Activated naive CD4-positive, alpha-beta T cell (primary cell): ENCODE measurements at places on chromosomes 11 and 22.

GRCh38 chr11:31445621-31446020 lies 63.8 kb downstream of the IMMP1L start:
- no peak for DNase-seq

- peak; percentile 28 for DNase-seq
These were observed 643 bp downstream of the TIGD3 start for GRCh38 chr11:65355013-65355775.

DNA sequence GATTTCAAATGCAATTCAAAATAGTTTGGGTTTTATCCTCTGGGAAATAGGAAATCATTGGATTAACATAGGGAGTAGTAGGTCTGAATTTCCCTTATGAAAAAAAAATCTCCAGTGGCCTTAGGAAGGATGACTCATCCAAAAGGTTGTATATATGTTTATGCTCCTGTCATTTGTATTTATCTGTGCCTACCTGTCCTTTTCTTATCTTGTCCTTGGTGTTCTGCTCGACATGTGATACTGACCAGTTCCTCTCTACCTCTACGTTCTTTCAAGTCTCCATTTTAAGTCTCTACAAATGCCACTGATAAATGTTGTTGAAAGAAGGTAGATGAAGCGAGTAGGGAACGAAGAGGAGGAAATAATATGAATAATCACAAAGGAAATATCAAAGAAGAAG lies 3.0 kb upstream of the SOX6 start:
- DNase-seq: no peak

GRCh38 chr22:33271390-33272161 lies 213.4 kb upstream of the SYN3 start:
- DNase-seq: no peak

- peak; percentile 64 for DNase-seq
These were observed 429 bp downstream of the VEGFB start for GRCh38 chr11:64234647-64235379.

- no peak for DNase-seq
These were observed 8.0 kb upstream of the AHNAK start for GRCh38 chr11:62554387-62555167.

DNA sequence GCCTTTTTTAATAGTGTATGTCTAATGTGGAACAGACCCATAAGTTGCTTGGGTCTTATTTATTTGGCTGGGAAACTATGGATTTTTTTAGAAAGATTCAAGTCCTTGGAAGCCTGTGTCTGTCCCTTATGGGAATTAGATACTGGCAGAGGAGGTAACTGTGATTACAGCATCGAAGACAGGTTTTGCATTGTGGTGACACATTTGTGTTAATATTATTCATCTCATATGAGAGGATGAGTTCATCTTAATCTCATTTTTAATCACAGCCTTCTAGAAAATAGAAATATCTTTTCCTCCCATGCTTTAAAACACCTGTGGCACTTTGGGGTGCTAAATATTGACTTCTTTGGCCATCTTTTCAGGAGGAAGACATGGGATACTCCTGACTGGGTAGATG lies 9.2 kb downstream of the TAB1 start:
- no peak for DNase-seq

DNA sequence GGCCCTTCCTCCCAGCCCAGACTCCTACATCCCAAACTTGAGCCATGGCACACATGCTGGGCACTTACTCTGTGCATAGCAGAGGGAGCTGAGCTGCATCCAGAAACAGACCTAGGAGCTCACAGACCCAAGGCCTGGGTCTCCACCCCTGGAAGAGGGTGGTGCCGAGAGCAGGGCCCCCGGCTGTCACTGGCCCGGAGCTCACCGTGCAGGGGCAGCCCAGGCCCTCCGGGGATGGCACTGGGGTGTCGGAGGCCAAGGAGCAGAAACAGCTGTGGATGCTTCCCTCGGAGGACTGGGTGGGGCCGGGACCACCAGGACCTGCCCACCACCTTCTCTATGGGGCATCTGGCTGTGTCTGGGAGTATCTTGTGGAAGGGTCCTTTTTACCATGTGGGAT lies 4.3 kb upstream of the APOBEC3A start:
- DNase-seq: no peak

- DNase-seq: no peak
These were observed 2.4 kb upstream of the ZP1 start for GRCh38 chr11:60864856-60865513.

DNA sequence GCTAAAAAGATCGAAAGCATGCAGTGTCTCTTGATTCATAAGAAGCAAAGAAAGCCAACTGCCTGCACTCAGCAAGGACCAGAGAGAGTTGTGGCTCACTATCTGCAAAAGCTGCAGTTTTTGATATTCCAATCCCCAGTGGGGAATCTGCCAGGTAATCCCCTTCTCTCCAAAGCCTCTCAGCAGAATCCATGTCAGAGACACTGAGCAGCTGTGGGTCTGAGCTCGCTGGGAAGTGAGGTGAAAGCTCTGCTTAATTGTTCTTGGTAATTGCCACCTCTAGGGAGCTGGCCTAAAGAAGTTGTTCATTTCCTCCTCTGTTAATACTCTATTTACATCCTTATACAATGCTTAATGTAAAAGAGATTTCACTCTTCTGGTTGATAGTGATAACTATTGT lies 261.3 kb upstream of the LRRC4C start:
- DNase-seq: no peak

- no peak for DNase-seq
These were observed 18.9 kb downstream of the EXPH5 start for GRCh38 chr11:108574675-108575074.

DNA sequence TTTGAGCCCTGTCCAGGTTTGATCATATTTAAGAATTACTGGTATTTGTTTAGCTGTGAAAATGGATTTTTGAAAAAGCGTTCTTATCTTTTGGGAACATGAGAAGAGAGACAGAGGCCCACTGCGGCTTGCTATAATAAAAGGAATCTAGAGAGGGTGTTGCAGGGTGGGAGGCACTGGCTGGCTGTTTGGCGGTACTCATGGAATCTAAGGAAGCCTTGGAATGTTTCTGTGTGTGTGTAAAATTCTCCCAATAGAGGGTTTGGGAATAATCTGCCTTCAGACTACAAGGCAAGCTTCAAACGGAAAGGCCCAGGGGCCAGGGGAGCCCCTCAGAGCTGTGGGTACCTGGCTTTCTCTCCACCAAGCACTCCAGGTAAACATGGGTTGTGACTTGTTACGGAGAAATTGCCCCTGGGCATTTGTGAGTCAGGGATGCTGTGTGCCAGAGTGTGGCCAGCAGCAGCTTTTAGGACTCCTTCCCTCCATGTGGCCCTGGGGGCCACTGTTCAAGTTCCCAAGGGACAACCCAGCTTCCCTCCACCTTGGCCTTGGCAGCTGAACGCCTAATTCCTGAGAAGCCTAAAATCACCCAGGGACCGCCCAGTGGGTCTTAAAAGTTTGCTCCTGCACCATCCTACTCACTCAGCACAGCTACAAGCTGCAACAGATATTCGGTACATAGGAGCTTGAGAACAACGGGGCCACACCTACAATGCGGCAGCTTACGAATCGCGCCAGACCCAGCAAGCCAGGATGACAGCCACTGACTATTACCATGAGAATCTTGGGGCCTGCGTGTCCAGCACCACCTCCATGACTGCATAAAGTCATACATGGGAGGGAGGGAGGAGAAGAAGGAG lies 14.1 kb upstream of the SYT8 start:
- no peak for DNase-seq

DNA sequence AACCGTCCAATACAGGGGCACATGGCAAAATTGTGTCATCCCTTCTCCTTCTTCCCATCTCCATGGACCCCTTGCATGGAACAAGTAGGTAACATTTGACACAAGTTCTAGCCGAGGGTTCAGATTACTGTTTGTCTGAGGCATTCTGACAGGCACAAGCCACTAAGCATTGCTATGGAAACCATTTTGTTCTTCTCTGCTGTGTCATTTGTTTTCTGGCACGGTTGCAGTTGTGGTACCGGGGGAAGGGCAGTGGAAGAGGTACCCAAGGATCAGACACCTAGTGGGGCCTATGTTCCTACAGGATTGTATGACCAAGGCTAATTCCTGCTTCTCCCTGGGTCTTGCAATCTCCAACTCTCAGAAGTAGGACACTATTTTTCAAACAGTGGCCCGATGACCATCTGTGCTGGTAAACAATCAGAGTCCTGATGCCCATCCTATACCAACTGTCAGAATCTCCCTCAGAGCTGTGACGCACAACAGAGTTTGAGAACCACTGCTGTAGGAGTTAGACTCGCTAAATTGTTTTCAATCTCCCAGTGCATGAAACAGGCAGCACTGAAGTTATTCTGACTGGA lies 69.3 kb downstream of the KCNC1 start:
- DNase-seq: no peak

DNA sequence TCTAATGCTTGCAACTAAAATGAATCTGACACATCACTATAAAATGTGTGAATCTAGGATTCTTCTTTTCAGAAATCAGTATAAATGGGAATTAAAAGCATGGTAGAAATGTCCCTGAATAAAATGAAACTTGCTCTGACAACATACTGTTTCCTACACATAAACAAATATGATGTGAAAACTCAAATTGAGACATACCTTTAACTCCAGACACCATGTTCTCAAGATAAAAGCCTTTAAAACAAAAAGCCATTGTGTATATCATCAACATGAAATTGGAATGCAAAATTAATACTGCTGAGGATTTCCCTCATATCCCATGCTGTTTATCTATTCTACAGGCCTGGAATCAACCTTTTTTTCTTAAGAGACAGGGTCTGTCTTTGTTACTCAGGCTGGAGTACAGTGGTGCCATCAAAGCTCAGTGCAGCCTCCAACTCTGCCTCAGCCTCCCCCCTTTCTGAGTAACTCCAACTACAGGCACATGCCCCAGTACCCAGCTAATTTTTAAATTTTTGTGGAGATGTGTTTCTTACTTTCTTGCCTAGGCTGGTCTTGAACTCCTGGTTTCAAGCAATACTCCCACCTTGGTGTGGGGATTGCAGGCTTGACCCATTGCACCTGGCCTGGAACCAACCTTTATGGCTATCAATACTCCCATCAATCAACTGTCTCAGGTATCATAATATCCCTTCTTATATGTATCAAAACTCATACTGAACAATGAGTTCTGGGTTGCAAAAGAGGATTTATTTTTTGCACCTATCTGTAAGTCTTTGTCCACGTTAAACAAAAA lies 6.7 kb downstream of the TAF1D start:
- no peak for DNase-seq

DNA sequence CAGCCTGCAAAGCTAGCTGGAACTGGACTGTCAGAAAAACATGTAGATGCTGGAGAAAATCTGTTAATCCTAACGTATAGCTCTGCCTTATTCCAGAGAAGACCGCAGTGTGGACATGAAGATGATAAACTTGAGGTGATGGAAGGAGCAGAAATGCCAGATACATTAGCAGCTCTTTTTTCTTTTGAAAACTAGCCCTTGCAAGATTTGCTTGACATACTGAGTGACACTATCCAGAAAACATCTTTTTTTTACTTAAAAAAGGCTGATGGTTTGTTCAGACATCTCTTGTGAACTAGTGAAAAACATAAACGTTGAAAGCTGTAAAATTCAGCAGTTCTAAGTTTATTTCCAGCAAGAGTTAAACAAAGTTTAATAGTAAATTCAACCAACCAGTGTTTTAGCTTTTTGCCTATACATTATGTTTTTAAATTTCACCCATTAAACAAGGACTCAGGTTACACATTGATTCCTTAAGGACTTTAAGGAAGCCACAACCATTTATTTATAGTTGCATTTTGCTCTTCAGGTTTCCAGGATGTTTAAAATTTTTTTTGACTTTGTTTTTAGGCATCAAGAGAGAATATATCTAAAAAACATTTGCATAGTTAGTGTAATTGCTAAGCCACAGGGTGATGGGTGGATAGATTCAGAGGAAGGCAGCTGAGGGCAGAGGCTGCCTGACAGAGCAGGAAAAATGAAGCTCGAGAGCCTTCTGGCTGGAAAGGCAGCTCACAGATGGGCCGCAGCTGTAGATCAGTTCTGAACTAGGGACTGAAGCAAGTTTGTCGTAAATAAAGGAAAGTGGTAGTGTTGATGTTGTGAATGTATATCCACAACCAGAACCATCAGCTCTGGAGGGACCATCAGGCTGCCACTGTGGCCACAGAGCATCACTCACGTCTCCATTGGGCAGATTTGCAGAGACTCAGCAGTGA lies 9.5 kb downstream of the SNAP29 start:
- no peak for DNase-seq

DNA sequence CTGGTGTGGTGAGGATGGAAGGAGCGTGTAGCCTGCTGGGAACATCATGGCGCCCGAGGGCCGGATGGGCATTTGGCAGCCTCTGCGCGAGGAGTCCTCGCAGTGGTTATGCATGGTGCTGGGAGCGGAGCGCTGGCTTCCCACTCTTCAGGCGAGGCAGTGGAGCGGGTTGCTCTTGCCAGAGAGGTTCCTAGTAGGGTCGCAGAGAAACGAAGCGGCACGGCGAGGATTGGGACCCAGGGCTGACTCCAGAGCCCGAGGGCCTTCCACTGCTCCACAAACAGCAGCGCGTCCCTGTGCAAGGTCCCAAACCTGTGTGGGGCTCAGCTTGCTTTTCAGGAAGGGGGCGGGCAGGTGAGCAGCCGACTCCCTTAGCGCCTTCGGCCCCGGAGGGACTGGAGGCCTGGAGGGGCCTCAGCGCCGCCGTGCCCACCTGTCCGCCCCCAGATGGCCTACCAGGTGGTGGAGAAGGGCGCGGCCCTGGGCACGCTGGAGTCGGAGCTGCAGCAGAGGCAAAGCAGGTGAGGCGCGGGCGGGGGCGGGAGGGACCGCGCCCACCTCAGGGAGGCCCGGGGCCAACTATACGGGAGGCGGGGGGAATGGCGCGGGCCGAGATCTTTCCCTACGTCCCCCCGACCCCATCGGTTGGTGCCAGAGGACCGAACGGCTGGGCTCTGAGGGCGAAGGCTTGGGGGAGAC lies 7.2 kb downstream of the ATG16L2 start:
- DNase-seq: no peak

GRCh38 chr11:123110397-123110796 lies 48.5 kb upstream of the HSPA8 start:
- no peak for DNase-seq

DNA sequence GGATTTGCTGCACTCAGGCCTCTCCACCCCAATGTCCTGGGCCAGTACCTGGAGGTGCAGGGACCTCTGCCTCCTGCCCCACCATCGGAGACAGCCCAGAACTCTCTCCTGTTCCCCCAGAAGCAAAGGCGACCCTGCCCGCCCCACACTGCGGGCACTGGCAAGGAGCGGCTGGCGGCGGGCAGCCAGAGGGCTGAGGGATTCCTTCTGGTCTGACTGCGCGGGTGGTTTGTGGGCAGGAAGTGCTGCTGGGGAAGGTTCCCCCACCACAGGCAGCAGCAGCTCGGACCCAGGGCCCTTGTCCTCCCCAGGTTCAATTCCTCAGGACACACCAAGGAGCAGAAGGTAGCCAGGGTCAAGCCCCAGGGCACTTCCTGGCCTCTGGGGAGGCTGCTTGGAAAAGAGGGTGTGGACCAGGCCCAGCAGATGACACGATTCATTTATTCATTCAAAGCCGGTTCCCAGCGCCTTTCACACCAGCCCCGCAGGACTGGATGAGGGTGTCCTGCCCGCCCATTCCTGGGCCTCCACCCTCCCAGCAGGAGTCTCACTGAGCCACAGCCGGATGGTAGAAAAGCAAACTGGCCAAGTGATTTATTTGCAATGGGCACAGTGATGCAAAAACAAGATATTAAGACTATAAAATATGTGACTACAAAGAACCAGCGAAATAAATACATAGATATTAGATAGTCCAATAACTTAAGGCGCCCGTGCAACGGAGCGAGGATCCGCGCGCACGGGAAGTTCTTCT lies 1.2 kb downstream of the PHLDA2 start:
- DNase-seq: no peak
